ENCODE measurements at places on chromosomes 2 and 18.

- no peak for DNase-seq
Observed at GRCh38 chr2:24082787-24083566, 1.7 kb downstream of the TP53I3 start.

DNA sequence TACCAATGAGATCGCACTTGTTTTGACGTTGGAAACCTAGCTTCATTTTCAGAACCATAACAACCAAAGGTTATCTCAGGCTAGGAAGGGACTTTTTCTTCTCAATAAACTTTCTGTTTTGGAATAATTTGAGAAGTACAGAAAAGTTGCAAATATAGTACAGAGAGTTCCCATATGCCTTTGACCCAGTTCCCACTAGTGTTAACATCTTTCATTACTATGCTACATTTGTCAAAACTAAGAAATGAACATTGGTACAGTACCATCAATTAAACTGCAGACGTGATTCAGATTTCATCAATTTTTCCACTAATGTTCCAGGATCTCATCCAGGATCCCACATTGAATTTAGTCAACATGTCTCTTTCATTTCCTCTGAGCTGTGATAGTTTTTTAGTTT is 111.6 kb downstream of the ATL2 start:
- DNase-seq, result no peak

DNA sequence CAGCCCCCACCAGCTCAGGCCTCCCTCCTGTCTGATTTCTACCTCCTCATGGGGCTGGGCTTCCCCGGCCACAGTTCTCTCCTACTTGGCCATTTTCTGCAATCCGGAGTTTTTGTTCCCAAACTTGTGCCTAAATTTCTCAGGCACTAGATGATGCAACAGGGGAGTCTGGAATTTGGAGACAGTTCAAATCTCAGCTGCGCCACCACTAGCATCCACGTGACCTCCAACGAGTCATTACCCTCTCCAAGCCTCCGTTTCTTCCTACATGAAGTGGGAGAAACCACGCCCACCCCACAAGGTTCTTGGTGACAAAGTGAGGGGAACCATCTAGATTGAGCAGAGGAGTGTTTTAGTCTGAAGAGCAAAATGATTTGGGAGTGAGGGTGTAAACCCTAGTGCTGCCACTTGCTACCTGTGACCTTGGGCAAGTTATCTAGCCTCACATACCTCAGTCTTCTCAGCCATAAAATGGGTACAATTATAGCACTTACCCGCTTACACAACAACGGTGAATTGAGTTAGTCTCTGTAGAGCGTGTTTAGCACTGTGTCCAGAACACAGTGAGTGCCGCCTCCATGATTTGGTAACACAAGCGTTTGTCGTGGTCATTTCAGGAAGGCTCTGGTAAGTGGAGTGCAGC is 61.4 kb upstream of the ASAP2 start:
- no peak for DNase-seq

DNA sequence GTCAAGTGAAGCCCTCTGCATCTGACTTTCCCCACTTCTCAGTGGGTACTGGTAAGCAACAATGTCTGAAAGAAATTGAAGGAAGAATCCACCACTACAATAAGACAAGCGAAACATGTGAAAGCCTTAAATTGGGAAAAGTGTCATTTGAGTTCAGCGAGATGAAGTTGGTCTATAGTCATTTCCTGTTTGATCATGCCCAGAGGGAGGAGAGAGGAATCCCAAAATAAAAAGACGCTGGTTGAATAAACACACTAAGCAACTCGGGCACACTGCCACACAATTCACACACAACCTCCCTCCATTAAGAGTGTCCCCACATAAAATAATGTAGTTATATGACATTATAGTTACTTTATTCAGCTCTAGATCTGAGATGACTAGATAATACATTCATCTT is 166.1 kb downstream of the CBLN2 start:
- DNase-seq, result no peak

DNA sequence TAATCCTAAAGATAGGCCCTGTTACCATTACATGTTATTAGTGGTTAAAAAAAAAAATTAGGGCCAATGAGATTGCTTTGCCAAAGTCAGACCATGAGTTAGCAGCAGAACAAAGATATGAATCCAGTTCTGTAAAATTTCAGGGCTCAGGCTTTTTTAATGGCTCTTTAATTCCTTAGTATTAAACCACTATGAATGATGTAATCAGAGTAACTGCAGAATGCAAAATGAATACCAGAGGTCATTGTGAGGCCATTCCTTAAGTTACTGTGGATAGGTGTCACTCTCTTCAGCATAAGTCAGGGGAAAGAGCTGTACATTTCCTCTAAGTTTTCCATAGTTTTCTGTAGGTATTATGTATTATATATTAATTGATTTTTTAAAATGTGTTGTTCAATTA is 42.2 kb upstream of the TBR1 start:
- no peak for DNase-seq

GRCh38 chr18:26405190-26405801 is 143.1 kb downstream of the KCTD1 start:
- DNase-seq, result no peak

GRCh38 chr2:105827351-105828096 is 82.8 kb downstream of the NCK2 start:
- DNase-seq, result no peak

DNA sequence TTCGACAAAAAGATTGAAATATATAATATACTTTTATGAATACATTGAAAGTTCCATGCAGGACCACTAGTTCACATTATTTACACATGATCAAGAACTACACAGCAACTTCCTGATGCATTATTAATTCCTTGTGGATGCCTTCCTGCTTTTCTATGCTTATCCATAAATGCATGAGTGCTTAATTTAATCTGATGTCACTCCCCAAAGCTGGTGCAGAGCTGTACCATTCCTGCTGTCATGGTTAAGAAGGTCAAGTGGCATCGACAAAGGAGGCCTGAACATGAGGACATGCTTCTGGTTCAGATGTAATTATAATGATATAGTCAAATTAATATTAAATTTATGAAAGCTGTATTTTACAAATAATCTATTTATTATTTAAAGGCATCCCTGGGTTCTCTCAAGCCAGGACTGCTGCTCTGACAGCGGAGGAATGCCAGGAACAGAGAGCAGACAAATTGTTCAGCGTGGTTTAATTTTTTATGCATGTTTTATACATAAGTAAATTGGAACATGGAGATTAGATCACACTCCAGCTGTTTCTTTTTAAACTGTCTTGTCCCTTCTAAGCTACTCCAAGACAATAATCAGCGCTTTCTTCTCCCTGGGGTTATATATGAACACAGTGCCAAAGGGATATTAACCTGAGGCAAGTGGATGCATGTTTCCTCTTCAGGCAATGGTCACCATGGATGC is 307.3 kb upstream of the CNTNAP5 start:
- no peak for DNase-seq

- DNase-seq, result no peak
Observed at GRCh38 chr2:20450201-20450999, 3.5 kb downstream of the RHOB start.

- DNase-seq, result no peak
Observed at GRCh38 chr2:239504643-239505235, 103.9 kb upstream of the HDAC4 start.

DNA sequence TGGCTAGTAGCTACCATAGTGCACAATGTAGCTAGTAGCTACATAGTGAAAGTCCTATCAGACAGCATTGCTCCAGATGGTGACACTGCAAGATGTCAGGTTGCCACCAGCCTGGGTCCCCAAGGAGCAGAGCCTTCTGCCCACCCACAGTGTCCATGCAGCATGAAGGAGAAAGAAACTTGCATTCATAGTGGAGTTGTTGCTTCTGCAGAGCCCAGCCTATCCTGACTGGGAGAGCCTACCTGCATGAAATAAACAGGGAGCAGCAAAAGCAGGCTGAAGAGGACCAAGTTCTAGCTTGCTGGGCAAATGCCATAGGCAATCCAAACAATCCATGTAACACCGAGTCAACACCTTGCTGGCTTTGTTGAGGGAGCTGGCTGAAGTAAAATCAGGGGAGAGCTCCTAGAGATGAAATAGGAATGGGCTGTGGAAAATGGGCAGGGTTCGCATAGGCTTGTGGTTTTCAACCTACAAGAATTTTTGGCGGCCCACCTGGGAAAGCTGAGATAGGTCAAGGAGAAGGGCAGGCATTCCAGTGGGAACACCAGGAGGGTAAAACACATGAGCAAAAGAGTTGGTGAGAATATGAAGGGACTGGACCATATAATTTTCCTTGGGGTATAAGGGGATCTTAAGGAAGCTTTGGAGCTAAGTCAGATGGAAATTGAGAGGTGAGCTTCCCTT is 195.8 kb downstream of the CYP26B1 start:
- DNase-seq, result no peak

- no peak for DNase-seq
Observed at GRCh38 chr2:69561101-69561500, 82.4 kb downstream of the AAK1 start.

DNA sequence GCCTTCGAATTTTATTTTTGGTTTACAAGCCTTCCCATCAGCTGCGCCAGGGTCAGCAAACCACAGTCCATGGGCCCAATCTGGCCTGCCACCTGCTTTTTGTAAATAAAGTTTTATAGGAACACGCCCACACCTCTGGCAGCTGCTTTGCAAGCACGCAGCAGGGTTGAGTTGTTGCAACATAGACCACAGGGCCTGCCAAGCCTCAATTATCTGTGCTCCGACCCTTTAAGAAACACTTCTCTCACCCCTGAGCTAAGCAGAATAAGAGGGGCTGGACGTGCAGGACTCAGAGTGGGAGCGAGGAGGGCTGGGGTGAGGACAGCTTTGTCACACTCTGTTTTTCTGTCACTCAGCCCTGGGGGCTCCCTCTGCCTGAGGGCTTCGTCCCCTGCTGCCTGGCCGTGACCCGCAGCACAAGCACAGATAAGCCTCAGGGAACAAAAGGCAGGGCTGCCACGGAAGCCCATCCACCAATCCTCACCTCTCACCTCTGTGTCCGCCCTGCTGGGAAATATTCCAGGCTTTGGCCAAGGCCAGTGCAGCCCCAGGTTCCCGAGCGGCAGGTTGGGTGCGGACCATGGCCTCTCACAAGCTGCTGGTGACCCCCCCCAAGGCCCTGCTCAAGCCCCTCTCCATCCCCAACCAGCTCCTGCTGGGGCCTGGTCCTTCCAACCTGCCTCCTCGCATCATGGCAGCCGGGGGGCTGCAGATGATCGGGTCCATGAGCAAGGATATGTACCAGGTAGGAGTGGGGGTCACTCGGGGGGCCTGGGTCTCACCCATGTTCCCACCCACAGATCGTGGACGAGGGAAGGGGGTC is at the start of gene AGXT:
Gene AGXT (plus strand): TSS at position 539 of the 823 bp plus-strand sequence. CDS start 42 bp downstream, at position 581.
- DNase-seq, result no peak

DNA sequence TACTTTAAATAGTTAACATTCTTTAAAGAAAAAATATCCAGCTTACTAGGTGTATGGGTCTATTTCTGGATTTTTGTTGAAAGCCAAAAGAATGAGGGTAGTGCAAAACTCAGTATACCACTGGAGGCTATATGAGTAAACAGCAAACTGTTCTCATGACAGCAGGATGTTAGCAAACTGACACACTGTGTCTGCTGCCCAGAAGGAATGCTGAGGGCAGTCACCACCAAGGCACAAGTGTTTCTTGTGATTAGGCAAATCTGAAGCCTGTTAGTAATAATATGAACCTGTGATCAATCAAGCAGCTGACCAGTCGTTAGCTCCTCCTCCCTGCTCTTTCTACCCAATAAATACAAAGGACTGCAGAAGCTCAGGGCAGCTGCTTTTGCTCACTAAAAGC is 50.5 kb upstream of the SULT1C3 start:
- no peak for DNase-seq

GRCh38 chr2:136765256-136766072 is at the start of gene THSD7B:
THSD7B (plus strand) TSS chr2:136765545; CDS start chr2:136882179, 116,634 bp downstream.
- DNase-seq, result no peak

DNA sequence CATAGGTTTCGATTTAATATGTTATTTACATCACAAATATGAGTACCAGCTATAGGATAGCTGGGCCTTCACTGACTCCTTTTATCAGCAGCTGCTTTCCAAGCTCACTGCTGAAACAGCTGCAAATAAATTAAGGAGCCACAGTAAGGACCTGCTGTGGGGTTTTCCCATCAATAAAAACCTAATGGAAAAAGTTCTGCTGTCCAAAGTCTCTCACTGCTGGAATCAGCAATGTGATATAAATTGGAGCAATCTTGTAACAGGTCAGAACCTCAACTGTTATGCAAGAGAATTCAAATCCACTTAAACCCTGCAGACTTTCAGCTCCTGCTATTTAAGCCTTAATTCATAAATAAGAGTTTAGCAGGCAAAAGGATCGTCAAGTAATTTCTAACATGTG is 61.3 kb downstream of the NEB start:
- DNase-seq, result no peak

DNA sequence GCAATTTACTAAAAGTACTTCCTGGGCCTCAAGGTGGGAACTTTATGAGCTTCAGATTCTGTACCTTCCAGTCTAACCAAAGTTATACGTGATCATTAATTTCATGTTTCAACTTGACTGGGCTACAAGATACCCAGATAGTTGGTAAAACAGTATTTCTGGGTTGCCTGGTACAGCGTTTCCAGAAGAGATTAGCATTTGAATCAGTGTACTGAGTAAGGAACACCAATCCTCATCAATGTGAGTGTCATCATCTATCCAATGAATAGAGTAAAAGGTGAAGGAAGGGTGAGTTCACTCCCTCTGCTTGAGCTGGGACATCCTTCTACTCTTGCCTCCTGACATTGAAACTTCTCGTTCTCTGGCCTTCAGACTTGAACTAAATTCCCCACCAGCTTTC is 274.5 kb upstream of the ID2 start:
- no peak for DNase-seq

DNA sequence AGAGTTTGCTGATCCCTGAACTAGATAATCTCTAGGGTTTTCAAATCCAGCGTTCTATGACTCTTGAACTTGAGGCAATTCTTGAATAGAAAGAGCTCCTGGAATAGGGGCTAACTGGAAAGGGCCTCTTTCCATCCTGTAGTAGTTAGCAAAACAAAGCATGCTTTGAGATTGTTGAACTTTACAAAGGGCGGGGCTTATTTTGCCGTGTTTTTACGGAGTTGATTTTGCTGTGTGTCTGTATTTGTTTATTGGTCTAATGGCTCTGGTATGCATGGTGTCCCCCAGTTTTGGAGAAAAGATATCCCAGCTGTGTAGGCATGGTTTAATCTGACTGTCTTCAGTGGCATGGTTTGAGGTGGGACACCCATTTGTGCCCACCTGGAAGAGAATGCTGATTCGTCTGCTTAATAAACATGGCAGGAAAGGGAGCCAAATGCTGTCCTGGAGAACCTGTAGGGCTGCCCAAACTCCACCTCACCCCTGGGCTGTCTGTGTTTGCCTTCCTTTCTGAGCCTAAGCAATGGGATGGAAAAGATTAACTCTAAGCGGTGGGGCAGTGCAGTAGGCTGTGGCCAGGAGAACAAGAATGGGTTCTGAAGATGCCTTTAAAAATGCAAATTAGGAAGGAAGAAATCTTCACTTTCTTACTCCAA is 74.1 kb upstream of the FOSL2 start:
- no peak for DNase-seq

All from activated CD8-positive, alpha-beta memory T cell treated with anti-CD3 and anti-CD28 coated beads for 4 hours (primary cell).